ENCODE measurements at places on chromosomes 5 and 9.

GRCh38 chr5:151448038-151448985 is 909 bp downstream of the SLC36A1 start:
- DNase-seq: no peak

- DNase-seq: no peak
Measured at GRCh38 chr9:92455217-92455616, 27.1 kb downstream of the ASPN start.

GRCh38 chr5:37437711-37438110 is 58.6 kb downstream of the WDR70 start:
- no peak for DNase-seq

DNA sequence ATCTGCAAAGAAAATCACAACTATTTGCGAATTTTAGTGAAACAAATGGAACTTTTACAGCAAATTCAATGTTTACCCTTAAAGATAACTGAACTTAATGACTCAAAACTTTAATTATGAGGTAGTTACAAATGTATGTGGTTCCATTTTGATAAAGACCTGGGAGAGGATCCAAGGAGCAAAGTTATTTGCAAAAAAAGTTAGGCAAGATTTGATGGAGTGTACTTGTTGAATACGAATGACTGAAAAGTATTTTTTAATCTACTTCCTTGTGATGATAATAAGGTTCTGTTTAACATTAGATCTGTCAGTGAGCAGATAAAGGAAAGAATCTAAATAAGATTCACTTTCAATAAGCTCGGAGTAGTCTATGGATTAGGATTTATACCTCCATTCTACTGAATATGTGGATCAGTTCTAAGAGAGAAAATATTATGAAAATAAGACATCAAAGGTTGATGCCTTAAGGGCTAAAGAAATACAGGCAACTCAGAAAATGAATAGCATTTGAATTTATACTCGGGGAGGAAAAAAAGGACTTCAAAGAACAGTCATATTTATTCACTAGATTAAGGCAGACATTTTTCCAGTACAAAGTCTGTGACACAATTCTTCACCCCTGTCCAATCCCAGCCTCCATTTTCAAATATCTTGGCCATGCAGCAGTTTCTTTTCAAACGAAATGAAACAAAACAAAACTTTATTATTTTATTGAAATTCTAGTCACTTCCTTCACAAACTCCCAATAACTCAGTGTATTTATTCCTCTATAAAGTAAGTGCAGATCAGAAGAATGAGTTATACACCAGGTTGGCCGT is 199.8 kb downstream of the PDE4D start:
- DNase-seq: no peak

DNA sequence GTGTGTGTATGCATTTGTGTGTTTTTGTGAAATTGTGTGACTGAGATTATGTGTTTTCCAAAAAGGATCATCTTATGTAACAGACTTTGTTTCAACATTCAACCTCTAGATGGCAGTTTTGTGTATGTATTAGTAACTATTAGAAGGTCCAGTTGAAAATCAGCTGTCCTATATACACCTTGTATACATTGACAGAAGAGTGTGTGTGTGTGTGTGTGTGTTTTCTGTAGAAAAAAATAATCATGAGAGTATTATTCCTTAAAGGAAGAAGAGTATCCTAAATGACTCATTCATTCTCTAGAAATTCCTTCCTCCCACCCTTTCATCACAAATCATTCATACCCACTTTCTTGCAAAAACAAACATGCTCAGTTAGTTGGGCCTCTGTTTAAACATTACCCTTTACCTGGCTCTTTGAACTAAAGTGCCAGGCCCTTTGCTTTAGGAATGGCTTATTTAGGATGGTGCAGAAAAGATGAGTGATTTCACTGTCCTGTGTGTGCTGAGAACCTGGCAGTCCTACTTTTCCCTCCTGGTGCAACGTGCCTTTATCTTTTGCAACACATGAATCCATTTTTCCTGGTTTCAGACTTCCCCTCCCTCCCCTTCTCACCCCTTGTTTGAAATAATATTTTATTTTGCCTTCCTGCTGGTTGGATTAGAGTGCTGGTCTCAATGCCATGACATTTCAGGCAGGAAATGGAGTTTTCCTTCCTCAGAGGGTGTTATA is 152.2 kb downstream of the ARHGAP26 start:
- DNase-seq: no peak

- DNase-seq: no peak
Measured at GRCh38 chr5:132087176-132087575, 13.6 kb downstream of the CSF2 start.

GRCh38 chr5:79613549-79613948 is 1.3 kb downstream of the TENT2 start:
- no peak for DNase-seq

DNA sequence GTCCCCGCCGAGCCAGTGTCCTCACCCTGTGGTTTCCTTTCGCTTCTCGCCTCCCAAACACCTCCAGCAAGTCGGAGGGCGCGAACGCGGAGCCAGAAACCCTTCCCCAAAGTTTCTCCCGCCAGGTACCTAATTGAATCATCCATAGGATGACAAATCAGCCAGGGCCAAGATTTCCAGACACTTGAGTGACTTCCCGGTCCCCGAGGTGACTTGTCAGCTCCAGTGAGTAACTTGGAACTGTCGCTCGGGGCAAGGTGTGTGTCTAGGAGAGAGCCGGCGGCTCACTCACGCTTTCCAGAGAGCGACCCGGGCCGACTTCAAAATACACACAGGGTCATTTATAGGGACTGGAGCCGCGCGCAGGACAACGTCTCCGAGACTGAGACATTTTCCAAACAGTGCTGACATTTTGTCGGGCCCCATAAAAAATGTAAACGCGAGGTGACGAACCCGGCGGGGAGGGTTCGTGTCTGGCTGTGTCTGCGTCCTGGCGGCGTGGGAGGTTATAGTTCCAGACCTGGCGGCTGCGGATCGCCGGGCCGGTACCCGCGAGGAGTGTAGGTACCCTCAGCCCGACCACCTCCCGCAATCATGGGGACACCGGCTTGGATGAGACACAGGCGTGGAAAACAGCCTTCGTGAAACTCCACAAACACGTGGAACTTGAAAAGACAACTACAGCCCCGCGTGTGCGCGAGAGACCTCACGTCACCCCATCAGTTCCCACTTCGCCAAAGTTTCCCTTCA is 1.4 kb downstream of the GLIS3 start:
- peak; percentile 65 for DNase-seq

- no peak for DNase-seq
Measured at GRCh38 chr5:79990205-79990597, 861 bp downstream of the MTX3 start.

GRCh38 chr9:36029765-36030528 is 6.8 kb upstream of the RECK start:
- no peak for DNase-seq
